GM03348 (cell line): ENCODE measurements at places on chromosomes 3 and 15.

GRCh38 chr3:64266983-64267382 lies 41.7 kb upstream of the PRICKLE2 start:
- DNase-seq = peak; percentile 14

GRCh38 chr3:4140921-4141320 lies 162.2 kb upstream of the SETMAR start:
- no peak for DNase-seq

DNA sequence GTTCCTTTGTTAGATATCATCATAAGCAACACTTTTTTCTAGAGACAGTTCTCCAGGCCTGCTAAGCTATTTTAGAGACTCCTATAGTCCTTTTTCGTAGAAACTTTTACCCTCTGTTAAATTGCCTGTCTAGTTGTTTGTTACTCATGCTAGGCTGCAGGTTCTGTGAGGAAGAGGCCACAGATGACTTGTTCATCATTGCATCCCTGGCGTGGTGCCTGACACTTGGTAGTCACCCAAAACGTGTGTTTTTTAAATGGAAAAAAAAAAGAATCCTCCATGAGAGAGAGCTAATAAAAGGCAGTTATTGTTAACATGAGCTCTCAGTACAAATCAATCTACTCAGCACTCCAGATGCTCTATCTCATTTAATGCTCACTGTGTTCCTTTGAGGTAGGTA lies 35.1 kb downstream of the CCDC54 start:
- DNase-seq = peak; percentile 22

DNA sequence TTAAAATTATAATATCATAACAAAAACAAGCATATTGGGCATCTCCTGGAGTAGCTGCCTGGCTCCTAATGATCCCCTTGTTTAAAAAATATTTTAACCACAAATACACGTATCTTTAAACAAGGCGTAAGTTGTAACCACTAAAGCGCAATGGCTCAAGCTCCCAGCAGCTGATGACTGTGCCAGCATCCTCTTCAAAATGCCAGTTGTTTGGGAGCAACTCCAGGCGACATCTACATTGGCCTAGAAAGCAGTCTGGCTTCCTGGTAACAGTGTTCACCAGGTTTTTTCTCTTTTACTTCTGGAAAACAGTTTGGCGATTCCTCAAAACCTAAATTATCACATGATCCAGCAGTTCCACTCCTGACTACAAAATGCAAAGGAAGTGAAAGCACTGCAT lies 13.8 kb downstream of the PCOLCE2 start:
- no peak for DNase-seq

GRCh38 chr3:170021083-170021482 lies 16.7 kb upstream of the GPR160 start:
- no peak for DNase-seq

DNA sequence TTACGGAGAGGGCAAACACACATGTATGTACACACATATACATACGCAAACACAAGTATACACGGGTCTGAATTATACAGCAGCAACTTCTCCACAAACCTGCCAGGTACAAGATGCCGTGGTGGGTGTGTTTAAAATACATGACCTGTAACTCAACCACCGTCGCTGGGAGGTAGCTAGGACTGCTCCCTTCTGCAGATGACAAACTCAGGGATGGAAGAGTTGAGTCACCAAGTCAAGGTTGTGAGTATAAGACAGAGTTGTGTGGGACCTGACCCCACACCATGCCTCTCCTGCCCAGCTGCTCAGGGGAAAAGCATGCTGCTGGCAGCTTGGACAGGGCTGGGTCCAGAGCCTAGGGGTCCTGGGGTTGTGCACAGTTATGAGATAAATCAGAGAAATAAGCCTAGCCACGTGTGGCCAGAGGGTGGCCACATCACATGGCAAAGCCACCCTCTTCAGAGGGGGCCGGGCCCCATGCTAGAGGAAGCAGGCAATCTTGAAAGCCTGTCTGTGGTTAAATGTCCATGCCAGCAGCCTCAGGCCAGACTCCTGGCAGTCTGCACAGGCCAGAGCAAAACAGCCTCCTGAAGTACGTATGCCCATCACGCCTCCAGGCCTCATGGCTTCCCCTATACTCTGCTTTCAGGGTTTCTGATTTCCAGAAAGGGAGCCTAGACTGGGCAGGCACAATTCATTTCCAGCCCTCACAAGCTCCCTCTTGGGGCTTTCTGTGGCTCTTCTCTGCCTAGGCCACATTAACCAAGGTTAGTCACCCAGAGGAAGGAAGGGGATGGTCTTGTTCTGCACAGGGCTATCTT lies 107.7 kb upstream of the RPL32 start:
- DNase-seq = peak; percentile 66

- peak; percentile 9 for DNase-seq
These were observed 27.4 kb upstream of the ARL14 start for GRCh38 chr3:160649596-160649995.

DNA sequence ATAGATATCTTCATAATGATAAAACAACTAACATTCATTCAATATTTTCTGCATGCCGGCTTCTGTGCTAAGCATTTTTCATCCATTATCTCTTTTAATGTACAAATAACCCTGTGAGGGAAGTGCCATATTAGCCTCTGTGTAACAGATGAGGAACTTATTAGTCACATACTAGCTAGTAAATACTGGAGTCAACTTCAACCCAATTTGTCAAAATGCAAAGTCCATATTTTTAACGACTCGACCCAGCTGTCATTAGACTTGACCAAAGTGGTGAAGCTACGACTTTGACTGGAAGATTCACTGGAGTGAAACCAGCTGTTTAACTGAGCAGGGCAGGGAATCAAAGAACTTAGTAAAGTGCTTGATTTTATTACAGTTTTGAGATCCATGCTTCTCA lies 41.6 kb downstream of the PARP15 start:
- no peak for DNase-seq

GRCh38 chr3:15007681-15008141 lies 57.4 kb downstream of the MRPS25 start:
- peak; percentile 59 for DNase-seq

DNA sequence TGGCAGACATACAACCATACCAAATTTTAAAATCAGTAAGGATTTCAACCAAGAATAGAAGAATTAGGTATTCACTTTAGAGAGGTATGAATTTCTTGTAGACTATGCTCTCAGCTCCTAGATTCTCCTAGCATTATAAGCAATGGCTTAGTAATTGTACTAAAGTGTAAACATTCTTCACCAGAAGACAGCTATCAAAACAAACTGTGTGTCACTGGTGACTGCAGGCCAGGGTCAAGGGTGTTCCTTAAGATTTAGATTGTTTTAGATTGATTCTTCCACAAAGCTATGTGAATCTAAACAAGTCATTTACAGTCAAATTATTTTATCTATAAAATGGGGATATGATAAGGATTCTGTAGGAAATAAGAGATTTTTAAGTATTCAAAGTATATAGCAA lies 23.1 kb upstream of the GP5 start:
- no peak for DNase-seq

- DNase-seq = no peak
These were observed 62.7 kb downstream of the ADAMTSL3 start for GRCh38 chr15:83716605-83717004.

DNA sequence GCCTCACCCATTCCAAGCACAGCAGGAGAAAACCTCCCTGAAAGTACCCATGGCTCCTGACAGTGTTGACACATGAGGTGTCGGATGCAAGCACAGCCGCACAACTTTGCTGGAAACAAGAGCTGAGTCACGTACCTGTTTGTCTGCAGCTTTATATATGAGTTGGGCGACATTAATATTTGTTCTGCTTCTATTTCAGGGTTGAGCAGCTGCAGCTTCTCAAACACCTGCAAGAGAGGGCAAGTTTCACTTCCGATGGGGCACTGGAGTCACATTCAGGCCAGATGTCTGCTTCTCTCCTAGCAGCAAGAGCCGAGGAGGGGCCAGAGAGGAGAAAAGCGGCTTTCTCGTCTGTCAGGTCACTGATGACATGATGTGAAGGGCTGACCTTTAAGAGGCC lies 88.0 kb downstream of the NUP210 start:
- DNase-seq = no peak

- peak; percentile 79 for DNase-seq
These were observed 205.9 kb upstream of the IGF1R start for GRCh38 chr15:98442379-98442833.

- DNase-seq = no peak
These were observed 25.6 kb downstream of the TMEM207 start for GRCh38 chr3:190424108-190424477.

DNA sequence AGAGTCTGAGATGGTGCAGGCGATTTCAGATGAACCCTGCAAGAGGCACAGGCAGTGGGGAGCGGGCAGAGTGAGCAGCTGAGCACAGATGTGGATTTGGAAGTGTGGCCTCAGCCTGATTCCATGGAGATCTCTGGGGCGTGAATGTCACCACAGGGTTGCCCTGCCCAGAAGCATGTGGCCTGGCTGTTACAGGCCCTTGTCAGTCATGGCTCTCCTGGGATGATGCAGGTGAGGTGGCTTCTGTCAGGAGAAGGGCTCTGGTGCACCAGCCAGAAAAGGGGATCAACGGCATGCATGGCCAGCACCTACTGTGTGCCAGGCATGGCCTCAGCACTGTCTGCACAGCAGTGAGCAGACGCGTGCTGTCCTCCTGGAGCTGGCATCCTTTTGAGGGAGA lies 11.9 kb downstream of the HDAC11 start:
- DNase-seq = no peak

DNA sequence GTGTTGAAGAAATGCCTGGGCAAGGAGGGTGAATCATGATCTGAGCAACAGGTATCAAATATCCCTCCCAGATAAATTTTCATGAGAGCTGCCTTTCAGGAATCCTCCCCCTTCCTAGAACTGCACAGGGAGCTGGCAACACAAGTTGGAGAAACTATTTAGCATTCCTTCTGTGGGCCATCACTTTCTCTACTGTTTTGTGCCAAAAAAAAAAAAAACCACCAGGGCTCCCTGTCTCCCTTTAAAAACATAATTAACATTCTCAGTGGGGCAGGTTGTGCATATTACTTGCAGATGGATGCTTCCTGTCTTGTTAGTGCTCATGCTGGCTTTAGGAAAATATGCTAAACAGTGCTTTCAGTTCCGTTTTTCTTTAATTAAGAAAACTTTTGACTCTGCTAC lies 234.9 kb upstream of the LMCD1 start:
- no peak for DNase-seq
